Activated CD4-positive, alpha-beta T cell treated with anti-CD3 and anti-CD28 coated beads for 36 hours (primary cell): ENCODE measurements at places on chromosomes 11 and 22. TPM values are rescaled to one million over a fixed set of nuclear protein-coding genes. Genes with fewer than 3 reads are reported as not detected.

DNA sequence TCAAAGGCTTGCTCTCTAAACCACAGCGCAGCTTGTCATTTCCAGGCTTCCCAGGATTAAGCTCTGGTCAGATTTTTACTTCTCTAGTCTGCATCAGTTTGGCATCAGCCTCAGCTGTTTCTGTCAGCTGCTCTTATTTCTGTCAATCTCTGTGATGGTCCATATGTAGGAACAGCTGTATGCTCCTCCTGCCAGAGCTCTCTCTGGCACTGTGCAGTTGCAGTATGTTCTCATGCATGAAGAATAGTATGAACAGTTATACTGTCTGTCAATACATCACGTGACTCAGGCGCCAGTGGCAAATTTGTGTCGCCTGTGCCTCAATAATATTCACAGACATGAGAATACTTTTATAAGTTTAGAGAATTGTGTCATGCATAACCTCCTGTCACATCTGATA, 6.7 kb downstream of the OR6M1 start:
- no peaks in the 10 kb centered on the region for H3K4me1 ChIP-seq
- DNase-seq: no peak
- no peaks in the 10 kb centered on the region for H3K36me3 ChIP-seq
- no peak overlapping the region for H3K27ac ChIP-seq

DNA sequence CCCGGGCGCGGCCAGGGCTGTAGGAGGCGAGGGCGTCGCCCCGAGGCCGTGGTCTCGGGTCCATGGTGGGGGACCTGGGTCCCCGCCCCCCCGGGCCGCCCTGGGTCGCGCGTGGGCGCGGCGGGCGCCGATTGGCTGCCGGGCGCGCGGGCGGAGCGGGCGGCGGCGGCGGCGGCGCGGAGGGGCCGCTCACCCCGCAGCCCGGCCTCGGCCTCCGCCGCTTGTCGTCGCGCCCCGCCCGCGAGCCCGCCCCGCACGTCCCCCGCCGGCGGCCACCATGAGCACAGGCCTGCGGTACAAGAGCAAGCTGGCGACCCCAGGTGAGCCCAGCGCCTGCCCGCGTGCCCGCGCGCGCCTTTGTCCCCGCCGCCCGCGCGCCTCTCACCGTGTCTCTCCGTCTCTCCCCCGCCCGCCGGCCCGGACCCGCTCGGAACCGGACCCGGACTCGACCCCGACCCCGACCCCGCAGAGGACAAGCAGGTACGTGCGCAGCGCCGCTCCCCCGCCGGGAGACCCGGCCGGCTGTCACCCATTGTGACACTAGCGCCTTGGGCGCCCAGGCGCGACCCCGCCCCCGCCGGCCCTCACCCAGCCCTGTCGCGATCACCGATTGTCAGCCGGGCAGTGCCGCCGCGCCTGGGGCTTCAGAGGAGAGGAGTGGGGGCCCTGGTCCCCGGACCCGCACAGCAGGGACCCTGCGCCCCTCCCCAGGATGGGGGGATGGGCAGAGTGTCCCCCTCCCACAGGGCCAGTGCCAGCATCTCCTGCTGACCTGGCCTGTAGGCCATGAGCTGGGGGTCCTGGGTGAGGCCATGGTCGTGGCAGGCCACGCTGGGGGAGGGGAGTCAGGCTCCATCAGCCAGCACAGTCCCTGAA, at the start of gene SEPTIN5:
TSS of gene SEPTIN5 (plus strand) at position 192 of the 876 bp plus-strand sequence. CDS start at position 278, 86 bp downstream.
- no peak for DNase-seq
- H3K27ac ChIP-seq: no peak within 1 kb of the TSS
- no peaks in the 10 kb centered on the region for H3K36me3 ChIP-seq
- H3K27me3 ChIP-seq: peaks cover 11% of the 10 kb centered on the region

GRCh38 chr11:84215672-84216071, 929.5 kb upstream of the CCDC90B start:
- H3K27ac ChIP-seq: no peak overlapping the region
- H3K36me3 ChIP-seq: no peaks in the 10 kb centered on the region
- no peak overlapping the region for H3K4me3 ChIP-seq
- no peaks in the 10 kb centered on the region for H3K27me3 ChIP-seq
- DNase-seq: no peak

DNA sequence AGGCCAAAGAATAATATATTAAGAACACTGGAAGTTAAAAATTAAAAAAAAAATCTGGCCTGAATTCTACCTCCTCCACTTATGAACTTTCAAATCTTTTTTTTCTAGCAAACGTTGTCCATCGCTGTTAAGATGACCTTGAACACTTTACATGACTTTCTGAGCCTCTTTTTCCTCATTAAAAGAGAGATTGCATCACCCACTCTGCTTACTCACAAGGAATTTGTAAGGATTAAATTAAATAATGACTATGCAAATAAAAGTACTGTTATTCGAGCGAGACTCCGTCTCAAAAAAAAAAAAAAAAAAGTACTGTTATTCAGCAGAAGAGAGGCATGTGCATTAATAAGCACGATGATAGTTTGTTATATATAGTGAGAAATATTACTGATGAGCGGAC, 285.1 kb upstream of the CCDC90B start:
- no peak overlapping the region for H3K4me3 ChIP-seq
- H3K36me3 ChIP-seq: no peaks in the 10 kb centered on the region
- H3K27me3 ChIP-seq: peaks cover 5% of the 10 kb centered on the region
- H3K27ac ChIP-seq: no peak overlapping the region

DNA sequence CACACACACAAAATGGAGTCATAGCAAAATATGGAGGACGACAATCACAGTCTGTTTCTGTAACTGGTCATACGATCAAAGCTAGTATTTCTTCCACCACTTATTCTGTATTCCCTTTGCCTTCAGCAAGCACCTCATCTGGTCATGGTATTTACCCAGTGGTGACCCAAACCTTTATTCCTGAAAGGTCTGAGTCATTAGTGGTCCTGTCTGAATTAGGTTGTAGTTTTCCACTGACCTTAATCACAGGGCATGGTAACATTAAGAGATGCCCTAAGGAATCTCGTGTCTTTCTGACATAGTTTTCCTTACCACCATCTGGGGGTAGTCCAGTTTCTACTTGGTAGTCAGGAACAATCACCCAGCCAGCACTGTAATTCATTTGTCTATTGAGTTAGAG, 54.8 kb upstream of the CEP295 start:
- no peak overlapping the region for H3K27ac ChIP-seq
- peaks cover 2% of the 10 kb centered on the region for H3K27me3 ChIP-seq
- no peak overlapping the region for H3K4me3 ChIP-seq
- no peaks in the 10 kb centered on the region for H3K4me1 ChIP-seq
- no peaks in the 10 kb centered on the region for H3K36me3 ChIP-seq

DNA sequence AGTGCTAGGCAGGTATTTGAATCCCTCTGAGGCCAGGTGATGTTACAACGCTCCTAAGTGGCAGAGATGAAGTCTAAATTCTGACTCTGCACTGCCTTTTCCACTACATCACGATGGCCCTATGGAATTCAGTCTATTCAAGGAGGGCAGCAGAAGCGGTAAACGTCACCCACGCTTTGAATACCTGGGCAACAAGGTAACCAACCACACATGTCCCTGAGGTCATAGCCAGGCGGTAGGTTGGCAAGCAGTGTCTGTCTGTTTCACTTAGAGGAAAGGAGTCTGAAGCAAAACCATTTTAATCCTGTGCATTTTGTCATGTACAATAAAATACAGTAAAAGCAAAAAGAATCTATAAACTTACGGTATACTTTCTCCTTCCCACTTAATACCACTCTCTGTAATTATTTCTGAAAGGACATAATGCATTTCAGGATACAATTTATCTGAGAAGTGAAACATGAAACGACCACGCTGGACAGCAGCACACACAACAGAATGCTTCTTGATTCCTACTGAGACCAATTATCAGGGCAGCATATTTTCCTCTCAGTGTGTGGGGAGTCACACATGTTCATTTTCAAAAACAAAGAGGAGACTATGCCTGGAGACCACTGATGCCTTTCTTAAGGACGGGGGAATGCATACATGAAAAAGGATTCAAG, 51.3 kb downstream of the PRDM10 start:
- DNase-seq: no peak
- H3K36me3 ChIP-seq: peaks cover 23% of the 10 kb centered on the region
- peaks cover 12% of the 10 kb centered on the region for H3K4me1 ChIP-seq
- H3K4me3 ChIP-seq: no peak overlapping the region
- no peak overlapping the region for H3K27ac ChIP-seq

DNA sequence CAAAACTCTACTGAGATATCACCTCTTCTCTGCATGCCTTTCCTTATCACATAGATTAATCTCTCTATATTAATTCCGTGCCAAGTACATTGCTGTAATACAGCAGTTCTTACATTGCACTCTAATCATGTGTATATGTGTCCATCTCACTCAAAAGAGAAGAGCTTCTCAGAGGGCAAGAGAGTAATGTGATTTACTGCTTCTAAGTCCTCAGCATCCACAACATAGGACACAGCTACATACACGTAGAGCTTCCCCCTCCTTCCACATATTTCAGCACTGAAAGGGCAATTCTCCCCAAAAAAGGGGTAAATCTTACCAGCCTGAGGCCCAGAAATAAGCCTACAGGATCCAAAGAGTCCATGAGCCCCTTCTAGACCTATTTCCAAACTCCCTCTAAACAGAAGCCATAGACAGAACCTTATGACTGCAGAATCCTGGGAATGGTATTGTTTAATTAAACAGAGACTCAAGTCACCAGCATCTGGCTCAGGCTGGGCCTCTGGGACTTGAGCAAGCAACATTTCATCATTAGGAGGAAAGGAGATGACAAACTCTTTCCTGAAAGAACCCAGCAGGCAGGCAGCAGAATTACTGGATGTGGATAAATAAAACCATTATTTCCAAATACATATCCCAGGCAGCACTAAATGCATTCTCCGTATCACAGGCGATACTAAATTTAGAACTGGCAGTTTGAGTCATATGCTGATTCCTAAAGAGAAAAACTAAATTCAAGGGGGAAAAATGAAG, 87.2 kb downstream of the KCNC1 start:
- peaks cover 2% of the 10 kb centered on the region for H3K36me3 ChIP-seq
- H3K27ac ChIP-seq: no peak overlapping the region
- no peaks in the 10 kb centered on the region for H3K27me3 ChIP-seq
- DNase-seq: no peak
- no peaks in the 10 kb centered on the region for H3K4me1 ChIP-seq
- no peak overlapping the region for H3K4me3 ChIP-seq

DNA sequence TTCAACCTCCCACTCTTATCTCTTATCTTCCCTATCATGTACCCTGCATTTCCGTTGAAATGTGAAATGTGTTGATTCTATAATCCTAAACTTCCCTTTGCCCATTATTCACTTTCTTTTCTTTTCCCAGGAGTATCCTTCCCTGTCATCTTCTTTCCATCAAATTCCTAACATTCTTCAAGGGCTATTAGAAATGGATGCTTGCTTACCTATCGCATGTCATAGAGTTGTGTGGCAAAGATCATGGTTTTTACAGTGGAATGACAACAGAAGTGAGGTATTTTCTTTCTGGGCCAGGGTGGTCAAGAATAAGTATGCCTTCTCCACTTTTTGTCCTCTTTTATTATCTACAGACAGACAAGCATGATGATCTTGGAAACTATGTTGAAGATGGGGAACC, 124.4 kb upstream of the SLC5A12 start:
- no peaks in the 10 kb centered on the region for H3K27me3 ChIP-seq
- H3K36me3 ChIP-seq: no peaks in the 10 kb centered on the region
- DNase-seq: no peak
- H3K4me3 ChIP-seq: no peak overlapping the region
- H3K4me1 ChIP-seq: no peaks in the 10 kb centered on the region

- no peak overlapping the region for H3K27ac ChIP-seq
- peaks cover 41% of the 10 kb centered on the region for H3K36me3 ChIP-seq
- peaks cover under 1% of the 10 kb centered on the region for H3K4me1 ChIP-seq
- no peak overlapping the region for H3K4me3 ChIP-seq
- no peak for DNase-seq
Measured at GRCh38 chr22:49797706-49798105, 30.0 kb downstream of the BRD1 start.

GRCh38 chr11:57055744-57056143, 67.0 kb downstream of the OR5AK2 start:
- no peaks in the 10 kb centered on the region for H3K36me3 ChIP-seq
- no peaks in the 10 kb centered on the region for H3K4me1 ChIP-seq
- H3K4me3 ChIP-seq: no peak overlapping the region
- H3K27ac ChIP-seq: no peak overlapping the region

Gene EMSY
- 35.4 TPM for total RNA-seq

Gene MS4A3
- total RNA-seq: not detected

Gene SESN3
- total RNA-seq: 12.3 TPM

Gene WNT11
- total RNA-seq: not detected
